ENCODE measurements at places on chromosomes 11 and 22.

GRCh38 chr11:48087422-48087821 lies 107.1 kb downstream of the PTPRJ start:
- no peak for DNase-seq

GRCh38 chr11:37908219-37908548 lies 1310.1 kb upstream of the RAG2 start:
- no peak for DNase-seq

DNA sequence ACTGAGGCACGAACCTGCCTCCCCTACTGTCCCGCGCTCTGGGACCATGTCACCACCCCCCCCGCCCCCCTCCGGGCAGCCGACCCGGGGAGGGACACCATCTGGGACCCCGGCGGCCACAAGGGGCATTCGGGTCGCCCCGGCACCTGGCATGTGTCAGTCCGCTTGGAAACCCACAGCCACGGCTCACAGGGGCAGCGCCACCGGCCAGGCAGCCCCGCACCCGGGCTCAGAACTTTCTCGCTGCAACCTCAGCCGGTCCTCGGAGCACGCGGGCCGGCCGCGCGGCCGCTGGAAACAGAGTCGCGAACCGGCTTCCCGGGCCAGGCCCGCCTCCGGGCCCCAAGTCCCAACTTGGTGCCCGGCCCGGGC lies 159.9 kb upstream of the GRK3 start:
- DNase-seq: peak; percentile 30

DNA sequence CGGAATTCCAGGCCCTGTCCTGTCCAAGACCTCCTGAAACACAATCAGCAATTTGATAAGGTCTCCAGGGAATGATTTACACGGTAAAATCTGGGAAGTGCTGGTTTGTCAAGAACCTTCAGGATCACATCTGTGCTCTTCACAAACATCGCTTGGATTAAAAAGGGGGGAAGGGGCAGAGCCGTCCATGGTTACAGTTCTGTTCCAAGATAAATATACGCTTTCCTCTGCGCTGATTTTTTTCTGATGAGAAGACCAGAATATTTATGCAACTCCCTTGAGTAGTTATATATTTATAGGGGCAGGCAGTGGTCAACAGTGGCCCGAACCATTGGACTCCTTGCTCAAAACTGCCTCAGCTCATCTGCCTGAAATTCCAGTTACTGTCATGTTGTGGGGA lies 9.2 kb upstream of the APOL5 start:
- no peak for DNase-seq

- no peak for DNase-seq
Measured at GRCh38 chr11:35968386-35969088, 24.7 kb downstream of the LDLRAD3 start.

DNA sequence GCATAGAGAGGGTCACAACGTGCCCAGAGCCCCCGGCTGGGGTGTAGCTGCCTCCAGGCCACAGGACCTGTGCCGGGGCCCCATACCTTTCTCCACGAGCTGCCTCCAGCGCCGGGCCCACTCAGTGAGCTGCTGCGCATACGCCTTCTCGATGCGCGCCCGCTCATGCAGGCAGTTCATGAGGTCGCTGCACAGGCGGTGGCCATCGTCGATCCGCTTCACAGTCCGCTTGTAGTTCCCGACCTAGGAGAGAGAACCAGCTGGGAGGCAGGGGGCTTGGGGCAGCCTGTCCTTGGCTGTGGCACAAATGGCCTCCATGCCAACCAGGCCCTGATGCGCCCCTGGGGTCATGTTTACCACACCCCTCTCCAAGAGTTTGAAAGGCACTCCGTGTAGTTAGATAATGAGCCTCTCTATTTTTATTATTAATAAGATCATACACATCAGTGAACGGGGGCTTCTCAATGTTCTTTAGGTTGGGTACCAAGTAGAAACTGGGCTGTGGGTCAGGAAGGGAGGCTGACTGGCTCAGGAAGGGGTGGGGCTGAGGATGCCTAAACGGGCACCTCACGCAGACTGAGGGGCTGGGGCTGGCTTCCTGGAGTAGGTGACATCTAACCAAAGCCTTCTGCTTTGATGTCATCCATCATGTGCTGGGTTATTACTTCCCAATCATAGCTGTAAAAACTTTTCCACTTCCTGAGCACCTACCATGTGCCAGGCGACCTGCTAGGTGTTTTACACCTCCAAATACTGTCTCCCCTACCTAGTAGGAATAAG lies 36.5 kb upstream of the ARFGAP3 start:
- DNase-seq: no peak

- no peak for DNase-seq
Measured at GRCh38 chr11:70244698-70245097, 25.8 kb upstream of the PPFIA1 start.

GRCh38 chr11:85726381-85726780 lies 40.4 kb upstream of the CCDC89 start:
- DNase-seq: no peak

DNA sequence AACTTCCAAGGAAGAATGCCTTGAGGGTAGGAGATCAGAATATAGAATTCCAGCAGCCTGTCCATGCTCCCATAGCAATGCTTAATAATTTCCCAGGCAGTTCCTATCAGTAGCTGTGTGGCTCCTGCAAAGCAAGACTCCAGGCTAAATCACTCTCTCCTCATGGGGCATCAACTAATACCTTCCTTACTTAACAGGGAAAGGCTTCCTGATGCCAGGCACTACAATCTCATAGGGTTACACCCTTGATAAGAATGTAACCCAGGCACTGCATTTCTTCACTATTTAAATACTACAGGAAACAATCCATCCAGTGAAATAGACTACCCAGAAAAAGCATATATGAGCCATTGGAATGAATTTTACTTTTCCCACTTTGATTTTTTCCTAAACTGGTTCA lies 615.0 kb upstream of the ARHGAP42 start:
- DNase-seq: no peak

DNA sequence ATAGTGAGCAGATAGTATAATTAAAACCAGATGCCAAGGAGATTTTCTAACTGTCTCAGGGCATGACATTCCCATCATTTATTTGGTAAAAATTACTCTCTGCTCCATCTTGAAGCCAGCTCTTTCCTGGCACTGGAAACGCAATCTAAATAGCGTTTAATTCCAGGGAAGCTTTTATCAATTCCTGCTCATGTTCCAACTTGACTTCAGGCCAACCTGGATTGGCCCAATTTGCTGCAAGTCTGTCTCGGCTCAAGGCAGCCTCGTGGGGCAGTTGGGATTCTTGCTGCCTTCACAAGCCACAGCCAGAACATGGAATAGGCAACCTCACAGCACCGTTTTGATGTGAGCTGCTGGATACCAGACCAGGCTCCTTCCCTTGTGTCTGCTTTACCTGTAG lies 1255.9 kb downstream of the TBC1D22A start:
- DNase-seq: no peak

DNA sequence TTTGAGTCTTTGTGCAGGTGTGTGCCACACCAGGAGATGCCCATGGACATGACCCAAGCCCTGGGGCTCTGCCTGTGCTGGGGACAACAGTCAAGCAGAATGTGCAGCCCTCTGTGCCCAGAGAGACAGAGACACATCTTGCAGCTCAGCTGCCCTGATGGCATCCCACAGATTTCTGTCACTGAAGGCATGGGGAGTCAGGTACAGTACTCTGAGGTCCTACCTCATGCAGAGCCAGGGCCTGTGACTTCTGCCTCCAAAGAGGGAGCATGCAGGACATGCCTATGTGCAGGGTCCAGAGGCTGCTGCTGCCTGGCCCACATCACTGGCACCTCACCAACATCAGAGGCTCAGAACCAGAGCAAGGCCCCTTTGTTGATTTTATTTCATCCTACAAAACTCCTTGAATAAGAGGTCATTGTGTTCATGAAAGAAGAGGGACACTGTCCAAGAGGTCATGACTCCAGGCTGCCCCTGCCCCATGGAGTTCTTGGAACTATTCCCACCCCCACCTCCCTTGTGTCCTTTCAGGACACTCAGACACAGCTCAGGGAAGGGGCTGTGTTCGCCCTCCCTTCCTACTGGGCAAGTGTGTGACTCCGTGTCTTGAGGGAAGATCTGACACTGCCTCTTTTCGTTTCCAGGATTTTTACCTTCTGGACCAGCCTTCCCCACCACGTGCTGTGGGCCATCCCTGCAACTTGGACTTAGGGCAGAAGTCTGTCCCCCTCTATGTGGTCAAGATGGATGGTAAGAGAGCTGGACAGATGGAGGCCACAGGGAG lies 62.3 kb downstream of the BTG4 start:
- DNase-seq: no peak

GRCh38 chr11:111120161-111120560 lies 125.4 kb upstream of the POU2AF2 start:
- no peak for DNase-seq

DNA sequence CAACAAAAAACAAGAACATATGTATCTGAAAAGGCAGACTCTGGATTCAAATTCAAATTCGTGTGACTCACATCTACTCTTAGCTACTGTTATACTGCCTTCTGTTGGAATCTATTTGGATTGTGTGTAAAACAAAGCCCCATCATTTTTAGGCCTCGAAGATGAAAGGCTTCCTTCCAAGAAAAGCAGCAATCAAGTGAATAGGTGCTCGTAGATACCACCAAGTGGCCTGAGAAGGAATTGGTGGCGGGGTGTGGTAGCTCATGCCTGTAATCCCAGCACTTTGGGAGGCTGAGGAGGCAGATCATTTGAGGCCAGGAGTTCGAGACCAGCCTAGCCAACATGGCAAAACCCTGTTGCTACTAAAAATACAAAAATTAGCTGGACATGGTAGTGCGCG lies 4.2 kb downstream of the GRAMD1B start:
- DNase-seq: no peak

DNA sequence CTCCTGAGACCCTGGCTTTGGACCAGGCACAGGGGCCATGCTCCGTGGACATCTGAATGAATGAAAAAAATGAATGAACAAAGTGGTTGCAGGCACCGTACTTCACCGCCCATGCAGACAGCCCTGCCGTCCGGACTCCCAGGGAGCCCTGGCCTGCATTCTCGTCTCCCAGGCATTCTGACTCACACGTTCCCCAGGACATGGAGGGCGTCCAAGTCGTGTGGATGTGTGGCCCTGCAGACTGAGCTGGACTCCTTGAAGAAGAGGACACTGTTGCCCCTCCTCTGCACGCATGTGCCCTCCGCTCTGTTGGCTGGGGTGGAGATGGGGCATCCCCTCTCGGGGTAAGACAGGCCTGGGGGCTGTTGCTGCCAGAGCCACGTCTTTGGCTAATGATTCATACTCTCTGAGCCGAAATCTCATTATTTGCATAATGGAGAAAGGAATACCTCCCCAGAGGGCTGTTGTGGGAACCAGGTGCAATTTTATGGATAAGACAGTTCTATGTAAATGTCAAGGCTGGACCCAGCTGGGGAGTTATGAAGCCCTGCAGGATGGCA lies 49.7 kb downstream of the RTL6 start:
- DNase-seq: no peak

DNA sequence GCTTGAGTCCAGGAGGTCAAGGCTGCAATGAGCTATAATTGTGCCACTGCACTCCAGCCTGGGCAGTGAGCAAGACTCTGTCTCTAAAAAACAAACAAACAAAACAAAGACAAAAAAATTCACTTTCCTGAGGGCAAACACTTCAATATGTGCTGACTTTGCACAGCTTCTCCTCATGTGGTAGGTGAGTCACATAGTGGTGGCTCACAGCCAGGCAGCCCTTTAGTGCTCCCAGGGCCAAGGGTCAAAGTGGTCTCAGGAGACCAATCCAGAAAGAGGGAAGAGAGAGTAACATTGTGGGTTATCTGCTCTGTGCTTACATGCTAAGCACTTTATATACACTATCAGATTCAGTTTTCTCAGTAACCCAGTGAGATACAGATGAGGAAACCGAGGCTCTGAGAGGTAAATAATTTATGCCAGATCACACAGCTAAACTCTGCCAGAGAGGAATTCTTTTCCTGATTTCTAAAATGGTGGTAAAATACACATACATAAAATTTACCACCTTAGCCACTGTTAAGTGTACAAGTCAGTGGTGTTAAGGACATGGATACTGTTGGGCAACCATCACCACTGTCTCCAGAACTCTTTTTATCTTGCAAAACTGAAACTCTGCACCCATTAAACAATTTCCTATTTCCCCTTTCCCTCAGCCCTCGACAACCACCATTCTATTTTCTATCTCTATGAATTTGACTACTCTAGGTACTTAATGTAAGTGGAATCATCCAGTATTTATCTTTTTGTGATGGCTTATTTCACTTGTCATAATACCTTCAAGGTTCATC lies 231.7 kb upstream of the NARS2 start:
- no peak for DNase-seq

- no peak for DNase-seq
Measured at GRCh38 chr11:96741068-96741467, 351.3 kb downstream of the JRKL start.

- no peak for DNase-seq
Measured at GRCh38 chr22:48780597-48781277, 1046.9 kb downstream of the BRD1 start.

DNA sequence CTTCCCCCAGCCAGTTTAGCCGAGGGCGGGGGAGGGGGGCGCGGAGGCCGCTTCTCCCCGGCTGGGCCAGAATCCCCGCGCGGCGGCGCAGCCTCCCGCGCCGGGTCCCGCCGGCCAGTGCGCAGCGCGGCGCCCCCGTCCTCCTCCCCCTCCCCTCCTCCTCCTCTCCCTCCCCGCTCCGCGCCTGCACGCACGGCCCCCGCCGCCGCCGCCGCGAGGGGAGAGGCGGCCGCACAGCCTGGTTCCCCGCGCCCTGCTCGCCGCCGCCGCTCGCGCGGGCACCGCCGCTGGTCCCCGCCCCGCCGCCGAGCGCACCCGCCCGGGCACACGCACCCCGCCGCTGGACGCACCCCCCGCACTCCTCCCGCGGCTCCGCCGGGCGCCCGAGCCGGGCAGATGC lies at the start of gene FLRT1:
Gene FLRT1, plus strand, starts transcription at position 356 of the 400 bp plus-strand sequence. CDS start 80,337 bp downstream, outside the sequence.
- DNase-seq: no peak

- DNase-seq: no peak
Measured at GRCh38 chr11:40921246-40921645, 538.2 kb downstream of the LRRC4C start.

- peak; percentile 36 for DNase-seq
Measured at GRCh38 chr22:18968011-18968749, 32.1 kb upstream of the PRODH start.

DNA sequence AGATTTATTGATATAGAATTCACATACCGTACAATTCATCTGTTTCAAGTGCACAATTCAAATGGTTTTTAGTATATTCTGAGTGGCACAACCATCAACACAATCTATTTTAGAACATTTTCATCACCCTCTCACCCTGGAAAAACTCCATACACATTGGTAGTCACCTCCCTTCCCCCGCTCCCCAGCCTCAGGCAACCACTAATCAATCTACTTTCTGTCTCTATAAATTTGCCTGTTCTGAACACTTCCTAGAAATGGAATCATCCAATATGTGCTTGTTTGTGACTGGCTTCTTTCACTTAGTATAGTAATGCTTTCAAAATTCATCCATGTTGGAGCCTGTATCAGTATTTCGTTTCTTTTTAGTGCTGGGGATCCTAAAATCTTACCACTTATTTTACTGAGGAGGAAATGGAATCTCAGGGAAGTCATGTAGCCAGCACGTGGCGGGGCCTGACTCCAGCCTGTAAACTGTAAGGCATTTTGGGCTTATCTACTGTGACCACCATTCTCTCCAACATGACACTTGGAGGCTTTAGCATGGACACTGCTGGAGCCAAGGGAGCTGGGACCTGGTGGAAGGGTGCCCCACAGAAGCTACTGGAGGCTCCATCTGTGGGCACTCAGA lies 905 bp upstream of the UCP3 start:
- no peak for DNase-seq

GRCh38 chr11:87212891-87213290 lies 175.2 kb downstream of the TMEM135 start:
- no peak for DNase-seq

GRCh38 chr11:44454666-44455065 lies 110.8 kb upstream of the CD82 start:
- no peak for DNase-seq

GRCh38 chr11:2519517-2519861 lies 74.7 kb downstream of the KCNQ1 start:
- DNase-seq: no peak

GRCh38 chr22:45717789-45718188 lies 46.2 kb downstream of the ATXN10 start:
- DNase-seq: no peak
